ENCODE measurements at places on chromosomes 6 and 20.

- no peak for DNase-seq
Observed at GRCh38 chr6:29678114-29678513, 2.8 kb downstream of the ZFP57 start.

- no peak for DNase-seq
Observed at GRCh38 chr6:30875244-30876038, 8.9 kb upstream of the DDR1 start.

DNA sequence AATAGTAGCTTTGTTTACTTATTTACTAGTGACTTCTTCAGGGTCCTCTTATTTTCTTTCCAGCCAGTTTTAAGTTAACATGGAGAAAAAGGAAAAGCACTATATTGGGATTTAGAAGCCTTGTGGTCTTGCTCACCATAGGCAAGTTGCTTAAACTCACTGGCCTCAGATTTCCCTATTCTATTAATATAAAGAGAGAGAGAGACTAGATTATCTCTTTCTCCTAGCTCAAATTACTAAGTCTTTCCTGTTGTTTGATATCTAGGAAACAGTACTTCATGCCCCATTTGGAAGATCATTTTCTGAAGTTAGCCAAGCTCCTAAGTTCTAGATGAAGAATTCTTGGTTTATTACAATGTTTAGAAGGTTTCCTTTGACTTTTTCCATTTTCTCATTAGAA is 32.5 kb downstream of the CTNNBL1 start:
- no peak for DNase-seq

DNA sequence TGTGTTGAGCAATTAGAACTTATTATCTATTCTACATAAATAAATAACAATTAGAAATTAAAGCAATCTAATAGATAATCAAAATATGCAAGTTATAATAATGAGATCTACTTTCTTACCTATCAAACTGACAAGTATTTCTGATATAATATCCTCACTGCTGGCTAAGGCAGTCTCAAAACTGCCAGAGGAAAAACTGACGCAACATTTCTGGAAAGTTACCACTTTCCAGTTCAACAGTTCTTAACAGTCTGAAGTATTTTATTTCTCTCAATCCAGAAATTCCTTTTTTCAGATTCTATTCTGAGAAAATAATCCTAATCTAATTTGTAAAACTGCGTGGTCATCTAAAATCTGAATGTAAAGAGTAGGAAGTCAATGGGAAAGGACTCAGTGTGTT is 121.0 kb downstream of the TRDN start:
- DNase-seq: no peak

- DNase-seq: no peak
Observed at GRCh38 chr6:52410979-52411378, 9.2 kb upstream of the EFHC1 start.

DNA sequence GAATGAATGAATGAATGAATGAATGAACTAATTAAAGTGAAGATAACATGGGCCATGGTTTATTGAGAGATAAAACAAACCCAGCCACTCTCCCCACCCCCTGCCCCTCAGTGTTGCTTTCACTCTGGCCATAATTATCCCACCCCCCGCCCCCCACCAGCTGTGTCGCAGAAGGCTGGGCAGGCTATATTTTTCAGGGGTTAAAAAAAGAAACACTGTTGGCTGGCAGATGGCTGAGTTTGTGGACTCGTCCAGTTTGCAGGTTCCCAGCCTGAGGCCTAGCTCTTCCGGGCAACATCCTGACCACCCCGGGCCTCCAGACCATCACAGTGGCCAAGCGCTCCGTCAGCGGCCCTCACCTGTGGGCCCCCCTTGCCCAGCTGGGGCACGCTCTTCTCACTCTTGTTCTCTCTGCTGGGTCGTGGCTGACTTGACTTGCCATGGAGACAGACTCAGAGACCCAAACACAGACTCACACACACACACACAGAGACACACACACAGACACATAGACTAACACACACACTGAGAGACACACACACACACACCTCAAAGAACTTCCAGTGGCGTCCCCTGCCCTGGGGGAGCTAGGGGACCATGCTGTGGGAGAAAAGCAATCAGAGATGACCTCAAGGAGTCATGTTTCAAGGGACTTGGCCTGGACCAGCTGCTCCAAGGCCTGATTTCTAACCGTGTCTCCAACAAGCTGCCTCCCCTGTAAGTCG is 2.2 kb upstream of the GRM4 start:
- DNase-seq: no peak

DNA sequence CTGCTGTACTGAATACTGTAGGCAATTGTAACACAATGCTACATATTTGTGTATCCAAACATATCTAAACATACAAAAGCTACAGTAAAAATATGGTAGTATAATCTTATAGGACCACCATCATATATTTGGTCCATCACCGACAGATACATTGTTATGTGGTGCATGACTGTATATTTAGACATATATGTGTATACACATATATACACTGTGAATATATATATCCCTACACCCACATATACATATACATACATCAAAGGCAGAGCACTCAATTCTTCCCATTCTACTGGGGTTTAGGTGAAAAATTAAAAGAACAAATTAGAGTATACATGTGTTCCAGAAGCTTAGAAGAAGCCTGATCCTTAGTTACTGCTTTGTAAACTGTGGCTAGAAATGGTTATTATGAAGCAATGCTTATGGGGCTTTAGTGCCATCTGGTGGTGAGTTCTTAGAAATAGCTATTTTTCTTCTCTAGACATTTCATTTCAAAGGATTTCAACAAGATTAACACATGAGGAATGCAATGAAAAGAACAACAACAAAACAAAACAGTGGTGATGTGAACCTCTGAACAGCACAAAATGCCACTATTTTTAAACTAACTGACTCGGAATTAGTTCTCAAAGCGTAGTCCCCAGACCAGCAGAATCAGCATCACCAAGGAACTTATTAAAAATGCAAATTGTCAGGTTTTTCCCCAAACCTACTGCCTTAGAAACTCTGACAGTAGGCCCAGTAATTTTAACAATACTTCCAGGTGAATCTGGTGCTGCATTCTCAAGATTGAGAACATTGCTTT is 38.0 kb downstream of the PKHD1 start:
- no peak for DNase-seq

- DNase-seq: no peak
Observed at GRCh38 chr6:165661664-165662025, 1.4 kb downstream of the PDE10A start.

- no peak for DNase-seq
Observed at GRCh38 chr20:50450493-50450826, 59.7 kb upstream of the PTPN1 start.

GRCh38 chr6:80156221-80156620 is 49.8 kb downstream of the BCKDHB start:
- DNase-seq: no peak

DNA sequence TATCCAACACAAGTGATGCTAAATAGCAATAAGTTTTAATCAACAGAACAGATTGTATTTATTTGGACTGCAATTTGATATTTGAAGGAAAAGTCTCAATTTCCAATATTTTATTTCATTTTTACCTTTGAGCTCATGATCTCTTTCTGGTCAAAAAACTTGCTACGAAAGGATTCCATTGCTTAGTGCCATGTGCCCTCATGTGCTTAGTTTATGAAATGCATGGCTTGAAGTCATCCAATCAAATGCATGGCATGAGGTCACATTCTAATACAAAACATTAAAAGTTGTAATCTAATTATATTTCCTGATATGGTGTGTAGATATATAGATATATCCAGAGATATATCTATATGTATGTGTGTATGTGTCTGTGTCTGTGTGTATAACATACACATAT is 321.2 kb upstream of the ADGRB3 start:
- DNase-seq: no peak

DNA sequence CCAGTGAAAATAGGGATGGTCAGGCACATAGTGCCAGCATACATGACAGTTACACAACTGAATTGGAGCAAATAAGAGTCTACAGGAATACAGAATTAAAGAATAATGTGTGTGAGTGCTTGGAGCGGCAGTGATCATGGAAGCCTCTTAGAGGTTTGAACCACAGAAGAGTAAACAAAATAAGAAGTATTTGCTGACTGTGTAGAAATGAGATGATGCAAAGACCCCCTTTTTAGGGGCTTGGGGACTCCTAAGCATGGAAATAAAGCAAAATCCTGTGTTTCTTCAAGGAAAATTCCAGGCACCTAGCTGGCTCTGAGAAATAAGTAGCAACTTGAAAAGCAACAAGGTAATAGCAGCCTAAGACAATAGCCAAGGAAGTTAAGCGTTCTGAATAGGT is 6.8 kb downstream of the OR2H2 start:
- DNase-seq: no peak

DNA sequence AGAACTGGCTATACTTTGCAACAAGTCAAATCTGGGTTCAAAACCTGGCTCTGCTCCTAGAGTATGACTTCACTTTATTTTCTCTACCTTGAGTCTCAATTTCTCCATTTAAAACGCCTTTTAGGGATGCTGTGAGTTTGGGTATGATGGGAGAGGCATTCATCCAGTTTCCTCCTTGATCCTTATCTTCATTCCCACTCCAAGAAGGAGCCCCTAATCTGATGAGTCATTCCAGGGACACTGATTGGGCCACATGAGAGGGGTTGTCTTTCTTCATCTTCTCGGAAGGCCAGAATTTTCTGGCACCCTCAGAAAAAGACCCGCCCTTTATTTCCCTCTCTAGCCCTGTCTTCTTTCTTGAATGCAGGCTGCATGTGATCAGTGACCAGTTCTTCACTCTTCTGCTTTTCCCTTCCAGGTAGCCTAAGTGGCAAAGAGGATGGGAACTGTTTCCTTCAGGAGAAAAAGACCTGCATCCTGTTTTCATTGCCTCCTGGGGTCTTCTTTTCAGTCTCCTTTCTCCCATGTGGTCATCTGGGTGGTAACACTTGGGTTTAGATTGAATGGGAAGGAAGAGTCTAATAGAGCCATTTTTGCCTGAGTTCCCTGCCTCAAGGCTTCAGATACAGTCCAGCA is 32.1 kb upstream of the PNRC1 start:
- no peak for DNase-seq

DNA sequence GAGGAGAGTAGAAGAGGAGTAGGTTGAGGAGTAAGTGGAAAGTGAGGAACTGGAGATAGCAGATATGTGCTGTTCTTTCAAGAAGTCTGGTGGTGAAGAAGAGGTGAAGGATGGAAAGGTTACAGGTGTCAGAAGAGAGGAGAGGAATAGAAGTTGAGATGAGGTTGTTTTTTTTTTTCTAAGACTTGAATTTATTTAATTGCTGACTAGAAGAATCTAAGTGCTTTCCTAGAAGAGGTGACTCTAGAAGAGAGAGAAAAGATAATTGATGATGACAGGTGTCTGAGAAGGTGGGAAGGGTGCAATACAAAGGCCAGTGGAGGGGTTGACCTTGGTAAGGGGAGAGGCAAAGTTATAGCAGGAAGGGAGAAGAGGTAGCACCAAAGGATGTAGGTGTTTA is 25.6 kb downstream of the NDUFAF5 start:
- no peak for DNase-seq

GRCh38 chr20:35271073-35271882 is 6.6 kb downstream of the MMP24OS start:
- no peak for DNase-seq

DNA sequence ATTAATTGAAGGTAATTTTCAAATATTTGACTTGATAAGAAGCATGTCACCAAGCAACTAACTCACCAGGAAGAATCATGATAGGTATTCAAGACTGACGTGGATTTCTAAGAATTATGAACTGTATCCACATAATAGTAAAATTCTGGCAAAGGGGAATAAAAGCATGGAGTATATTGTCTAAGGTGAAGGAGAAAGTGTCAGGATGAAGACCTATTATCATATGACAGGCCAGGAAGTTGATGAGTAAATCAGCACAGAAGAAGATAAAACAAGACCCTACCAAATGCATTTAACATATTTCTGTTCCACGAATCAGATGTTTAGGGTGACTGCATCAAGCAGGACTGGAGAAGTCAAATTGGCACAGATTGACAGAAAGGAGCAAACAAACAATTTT is 362.7 kb upstream of the MMS22L start:
- no peak for DNase-seq

GRCh38 chr6:71029555-71029954 is 72.7 kb upstream of the B3GAT2 start:
- no peak for DNase-seq

- no peak for DNase-seq
Observed at GRCh38 chr6:158109748-158110147, 58.3 kb downstream of the SERAC1 start.

DNA sequence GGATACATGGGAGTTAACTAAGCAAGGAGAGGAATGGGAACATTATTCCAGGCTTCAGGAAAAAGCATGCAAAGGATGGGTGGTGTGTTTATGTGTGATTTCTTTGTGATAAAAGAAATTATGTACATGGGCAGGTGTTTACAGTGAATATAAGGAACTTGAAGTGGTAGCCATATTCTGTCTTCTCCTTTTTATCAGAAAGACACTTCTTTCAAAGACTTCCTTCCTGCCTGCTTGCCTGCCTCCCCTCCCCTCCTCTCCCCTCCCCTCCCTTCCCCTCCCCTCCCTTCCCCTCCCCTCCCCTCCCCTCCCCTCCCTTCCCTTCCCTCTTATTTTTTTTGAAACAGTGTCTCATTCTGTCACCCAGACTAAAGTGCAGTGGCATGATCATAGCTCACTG is 14.4 kb downstream of the CYB5R4 start:
- DNase-seq: no peak

DNA sequence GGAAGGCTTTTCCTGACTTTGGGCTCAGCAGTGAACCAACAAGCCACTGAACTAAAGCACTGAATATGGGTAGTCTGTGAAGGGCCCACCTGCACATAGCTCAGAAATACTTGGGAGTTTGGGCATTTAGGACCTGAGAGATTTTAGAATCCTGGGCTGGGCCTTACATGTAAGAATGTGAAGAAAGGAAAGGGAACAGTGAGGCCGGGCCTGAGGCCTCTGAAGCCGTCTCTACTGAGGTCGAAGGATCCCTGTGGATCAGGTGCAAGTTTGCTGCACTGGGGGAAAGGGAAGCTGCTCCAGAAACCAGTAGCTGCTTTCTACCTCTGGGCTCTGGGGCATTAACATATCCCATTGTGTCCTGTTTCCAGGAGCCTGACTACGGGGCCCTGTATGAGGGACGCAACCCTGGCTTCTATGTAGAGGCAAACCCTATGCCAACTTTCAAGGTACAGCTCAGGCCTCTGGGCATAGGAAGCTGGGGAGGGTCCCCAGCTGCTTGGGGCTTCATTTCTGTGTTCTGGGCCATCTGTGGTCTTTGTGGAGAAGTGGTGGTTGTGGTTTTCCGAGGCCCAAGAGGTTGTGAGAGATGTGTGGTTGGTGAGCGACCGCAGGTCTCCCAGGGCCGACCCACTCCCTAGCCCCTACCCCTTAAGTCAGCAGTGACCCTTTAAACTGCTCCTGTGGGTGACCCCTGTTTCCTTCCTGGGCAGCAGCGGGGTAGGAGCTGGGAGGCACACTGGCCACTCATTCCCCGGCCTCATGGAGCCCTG is 30.3 kb downstream of the PLCG1 start:
- DNase-seq: no peak

GRCh38 chr6:81813305-81813704 is 60.8 kb upstream of the TENT5A start:
- no peak for DNase-seq

- DNase-seq: peak; percentile 78
Observed at GRCh38 chr6:107847844-107848802, 24.0 kb upstream of the SCML4 start.

All from stimulated activated CD4-positive, alpha-beta T cell treated with anti-CD3 and anti-CD28 coated beads, Interleukin-1b, Interleukin-23, amount 100 ng/mL, for 48 hours (primary cell).